ENCODE measurements at places on chromosomes 12 and 14. TPM values are rescaled to one million over a fixed set of nuclear protein-coding genes. Genes with fewer than 3 reads are reported as not detected.

GRCh38 chr12:107351713-107352112, 258.4 kb upstream of the CRY1 start:
- no peak for DNase-seq

DNA sequence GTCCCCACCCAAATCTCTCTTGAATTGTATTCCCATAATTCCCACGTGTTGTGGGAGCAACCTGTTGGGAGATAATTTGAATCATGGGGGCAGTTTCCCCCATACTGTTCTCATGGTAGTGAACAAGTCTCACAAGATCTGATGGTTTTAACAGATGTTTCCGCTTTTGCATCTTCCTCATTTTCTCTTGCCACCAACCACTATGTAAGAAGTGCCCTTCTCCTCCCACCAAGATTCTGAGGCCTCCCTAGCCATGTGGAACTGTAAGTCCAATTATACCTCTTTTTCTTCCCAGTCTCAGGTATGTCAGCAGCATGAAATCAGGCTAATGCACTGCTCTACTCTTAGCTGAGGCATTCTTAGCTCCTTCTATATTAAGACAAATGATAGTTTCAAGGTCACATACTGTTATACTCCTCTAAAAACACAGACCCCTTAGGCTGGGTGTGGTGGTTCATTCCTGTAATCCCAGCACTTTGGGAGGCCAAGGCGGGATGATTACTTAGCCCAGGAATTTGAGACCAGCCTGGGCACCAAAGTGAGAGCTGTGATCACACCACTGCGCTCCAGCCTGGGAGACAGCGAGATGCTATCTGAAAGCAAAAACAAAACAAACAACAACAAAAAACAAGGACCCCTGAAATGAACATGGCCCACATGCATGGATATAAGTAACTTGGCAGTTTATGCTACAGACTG, 3.6 kb downstream of the SCAF11 start:
- DNase-seq = no peak

- DNase-seq = peak; percentile 6
These were observed 367.3 kb downstream of the C12orf50 start for GRCh38 chr12:87661786-87662377.

DNA sequence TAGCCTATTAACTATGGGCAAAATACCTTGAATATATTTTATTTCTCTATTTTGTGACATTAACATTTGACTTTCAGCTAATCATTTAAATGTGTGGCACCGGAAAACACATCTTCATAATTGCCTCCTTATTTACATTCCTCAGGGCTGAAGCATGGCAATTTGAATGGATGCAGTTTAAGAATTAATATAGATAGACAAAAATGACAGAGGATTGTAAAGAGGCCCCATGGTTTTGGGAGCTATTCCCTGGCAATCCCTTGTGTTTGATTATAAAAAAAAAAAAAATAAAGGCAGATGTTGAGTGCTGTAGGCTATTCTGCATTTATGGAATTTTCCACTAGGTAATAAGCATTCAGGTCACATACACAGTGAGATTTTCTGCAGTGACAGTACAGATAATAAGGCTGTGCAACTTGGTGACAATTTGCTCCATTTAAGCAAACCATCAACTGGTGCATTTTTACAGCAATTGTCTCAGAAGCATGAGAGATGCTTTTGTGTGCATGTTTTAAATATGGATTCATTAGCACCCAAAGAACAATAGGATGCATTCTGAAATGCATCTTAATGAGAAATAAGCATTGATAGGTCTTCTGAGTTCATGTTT, 123.2 kb upstream of the SLC38A4 start:
- DNase-seq = no peak

DNA sequence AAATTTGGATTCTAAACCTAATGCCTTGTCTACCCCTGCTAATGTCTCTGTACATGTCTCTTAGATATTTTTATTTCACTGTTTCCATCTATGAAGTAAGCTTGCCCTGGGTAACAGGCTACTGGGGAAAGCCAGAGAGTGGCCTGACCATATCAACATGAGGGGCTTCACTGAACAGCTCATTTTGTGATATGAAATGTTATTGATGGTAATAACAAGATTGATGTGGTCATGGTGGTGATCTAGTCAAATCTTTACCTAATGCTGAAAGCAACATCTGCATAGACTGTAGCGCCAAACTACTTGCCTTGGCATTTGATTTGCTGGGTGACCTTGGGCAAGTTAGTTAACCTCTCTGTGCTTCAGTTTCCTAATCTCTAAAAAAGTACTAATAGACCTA, 9.9 kb upstream of the DYRK2 start:
- DNase-seq = no peak

DNA sequence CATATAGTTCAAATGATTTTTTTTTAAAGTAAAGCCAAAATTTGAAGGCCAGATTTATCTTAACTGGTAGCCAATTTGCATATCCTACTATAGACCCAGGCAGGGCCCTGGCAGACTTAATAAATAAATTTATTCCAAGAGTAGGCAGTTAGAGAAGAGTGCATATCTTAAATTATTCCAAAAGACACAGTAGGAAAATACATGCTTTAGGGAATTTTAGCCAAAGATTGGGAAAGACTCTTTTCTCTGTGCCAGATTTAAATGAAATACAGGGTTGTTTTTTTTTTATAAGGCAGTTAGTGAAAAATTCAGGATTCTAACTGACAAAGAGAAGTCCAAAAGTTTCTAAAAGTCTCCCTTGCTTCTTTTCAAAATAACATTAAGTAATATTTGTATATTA, 65.5 kb downstream of the ST8SIA1 start:
- no peak for DNase-seq

GRCh38 chr12:6340745-6341416, 995 bp downstream of the TNFRSF1A start:
- DNase-seq = no peak

GRCh38 chr12:47885566-47885965, 19.2 kb downstream of the VDR start:
- no peak for DNase-seq

- DNase-seq = no peak
These were observed 14.2 kb downstream of the TMEM63C start for GRCh38 chr14:77195766-77196165.

GRCh38 chr12:121830588-121831265, 26.9 kb downstream of the SETD1B start:
- no peak for DNase-seq

DNA sequence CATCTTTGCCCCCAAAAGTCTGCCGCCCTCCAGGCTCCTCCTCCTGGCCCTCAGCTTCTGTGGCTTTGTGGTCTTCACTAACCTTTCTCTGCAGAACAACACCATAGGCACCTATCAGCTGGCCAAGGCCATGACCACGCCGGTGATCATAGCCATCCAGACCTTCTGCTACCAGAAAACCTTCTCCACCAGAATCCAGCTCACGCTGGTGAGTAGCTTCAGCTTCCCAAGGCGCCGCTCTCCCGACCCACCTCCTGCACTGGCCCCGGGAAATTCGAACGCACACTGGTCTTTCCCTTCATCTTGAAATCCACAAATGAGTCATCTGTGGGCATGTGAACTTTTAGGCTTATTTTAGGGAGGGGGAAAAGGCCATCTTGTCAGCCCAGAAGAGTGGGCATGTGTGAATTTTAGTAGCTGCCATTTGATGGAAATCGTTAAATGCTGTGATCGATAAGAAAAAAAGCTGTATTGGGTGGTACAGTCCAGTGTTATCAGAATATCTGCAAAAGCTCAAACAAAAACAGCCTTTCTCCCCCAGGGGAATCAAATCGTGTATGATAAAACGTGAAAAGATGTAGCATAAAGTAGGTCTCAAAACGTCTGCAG, 700 bp downstream of the SLC35E3 start:
- peak; percentile 41 for DNase-seq

- no peak for DNase-seq
These were observed 5.7 kb downstream of the CRADD start for GRCh38 chr12:93682846-93683261.

- DNase-seq = no peak
These were observed 42.4 kb upstream of the CLMN start for GRCh38 chr14:95362138-95362494.

DNA sequence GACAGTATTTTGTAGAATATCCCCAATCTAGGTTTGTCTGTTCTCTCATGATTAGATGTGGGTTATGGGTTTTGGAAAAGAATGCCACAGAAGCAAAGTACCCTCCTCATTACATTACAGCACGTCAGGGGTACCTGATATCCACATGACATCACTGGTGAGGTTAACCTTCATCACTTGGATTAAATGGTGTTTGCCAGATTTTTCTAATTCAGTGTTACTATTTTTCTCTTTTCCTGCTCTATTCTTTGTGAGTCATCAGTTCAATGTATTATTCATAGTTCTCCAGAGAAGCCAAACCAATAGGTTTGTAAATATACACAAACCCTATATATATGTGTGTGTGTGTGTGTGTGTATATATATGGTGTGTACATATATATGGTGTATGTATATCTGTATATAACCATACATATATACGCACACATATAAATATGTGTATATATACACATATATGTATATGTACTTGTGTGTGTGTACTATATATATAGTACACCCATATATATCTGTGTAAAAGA, 131.4 kb downstream of the LMNTD1 start:
- DNase-seq = no peak

DNA sequence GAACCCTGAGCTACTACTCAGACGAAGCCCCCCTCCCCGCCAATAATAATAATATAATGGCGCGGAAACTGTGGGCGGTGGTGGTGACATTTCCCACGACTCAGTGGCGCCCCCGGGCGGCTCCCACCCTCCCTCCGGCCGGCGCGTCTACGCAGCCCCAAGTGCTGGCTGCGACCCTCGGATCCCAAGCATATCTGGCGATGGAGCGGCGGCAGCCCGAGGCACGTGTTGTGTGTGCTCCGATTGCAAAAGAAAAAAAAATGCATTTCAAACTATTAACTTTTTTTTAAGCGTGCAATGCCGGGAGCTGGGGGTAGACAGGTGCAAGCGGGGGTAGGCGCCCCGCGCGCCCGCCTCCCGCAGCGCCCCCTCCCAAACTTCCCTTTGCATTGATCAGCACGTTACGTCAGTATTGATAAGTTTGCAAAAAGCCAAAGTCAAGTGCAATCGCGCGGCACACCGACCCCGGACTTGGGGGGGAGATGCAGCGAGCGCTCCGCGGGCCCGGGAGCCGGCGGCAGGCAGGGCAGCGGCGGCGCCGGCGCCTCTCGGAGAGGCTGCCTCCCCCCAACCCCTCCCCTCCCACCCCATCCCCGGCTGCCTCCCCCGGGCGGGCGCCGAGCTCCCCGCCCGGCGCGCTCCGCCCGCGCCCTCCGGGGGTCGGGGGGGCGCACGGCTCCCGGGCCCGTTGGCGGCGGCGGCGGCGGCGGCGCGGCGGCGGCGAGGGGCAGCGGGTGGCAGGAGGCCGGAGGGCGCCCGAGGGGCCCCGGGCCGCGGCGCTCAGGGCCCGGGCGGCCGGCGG, 113.1 kb upstream of the MYL2 start:
- no peak for DNase-seq

DNA sequence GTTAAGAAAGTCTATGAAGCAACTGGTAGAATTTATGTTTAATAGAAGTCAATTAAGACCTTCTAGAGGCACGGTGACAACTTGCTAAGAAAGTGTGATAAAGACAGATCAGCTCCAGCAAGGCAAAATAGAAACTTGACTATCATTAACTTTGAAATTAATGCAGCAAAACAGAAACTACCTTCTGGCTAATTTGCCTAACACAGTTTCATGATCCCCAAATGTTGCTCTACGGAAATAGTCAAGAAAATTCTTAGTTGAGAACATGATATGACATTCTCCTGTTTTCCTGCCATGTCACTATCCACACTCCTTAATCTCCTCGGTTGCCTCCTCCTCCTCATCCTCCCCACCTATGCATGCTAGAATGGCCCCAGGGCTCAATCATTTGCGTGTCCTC, 4.2 kb downstream of the DENND5B start:
- no peak for DNase-seq

- DNase-seq = no peak
These were observed 148.6 kb upstream of the VASH1 start for GRCh38 chr14:76612654-76613053.

SSTR1 gene
- total RNA-seq = under 0.01 TPM

UNC79 gene
- total RNA-seq = under 0.01 TPM

KRT85 gene
- not detected for total RNA-seq

SIX1 gene
- total RNA-seq = 0.22 TPM

LMNTD1 gene
- not detected for total RNA-seq

SLCO1B1 gene
- total RNA-seq = not detected

GPR135 gene
- 0.22 TPM for total RNA-seq

ALX1 gene
- under 0.01 TPM for total RNA-seq

OR2AP1 gene
- not detected for total RNA-seq

GPR68 gene
- total RNA-seq = 0.20 TPM

TMPRSS12 gene
- total RNA-seq = not detected

TMEM132C gene
- not detected for total RNA-seq

ARHGEF40 gene
- 5.8 TPM for total RNA-seq

TMBIM4 gene
- 49.3 TPM for total RNA-seq

RNF212B gene
- total RNA-seq = not detected

SLC16A7 gene
- 1.7 TPM for total RNA-seq

SETD3 gene
- 38.4 TPM for total RNA-seq

WIF1 gene
- total RNA-seq = not detected
